Activated T-cell treated with anti-CD3 and anti-CD28 coated beads, Interleukin-2, amount 50 U/mL, for 24 hours (primary cell): ENCODE measurements at places on chromosomes 13 and 19.

GRCh38 chr19:28208745-28209144 is 1004.2 kb downstream of the UQCRFS1 start:
- no peak for DNase-seq

GRCh38 chr13:57824121-57824520 is 192.6 kb downstream of the PCDH17 start:
- no peak for DNase-seq

GRCh38 chr13:99123101-99124045 is 77.3 kb upstream of the UBAC2 start:
- no peak for DNase-seq

- DNase-seq = no peak
These were observed 29.6 kb downstream of the IRS2 start for GRCh38 chr13:109756778-109757177.

GRCh38 chr13:94827566-94827965 is 115.2 kb upstream of the SOX21 start:
- DNase-seq = no peak

DNA sequence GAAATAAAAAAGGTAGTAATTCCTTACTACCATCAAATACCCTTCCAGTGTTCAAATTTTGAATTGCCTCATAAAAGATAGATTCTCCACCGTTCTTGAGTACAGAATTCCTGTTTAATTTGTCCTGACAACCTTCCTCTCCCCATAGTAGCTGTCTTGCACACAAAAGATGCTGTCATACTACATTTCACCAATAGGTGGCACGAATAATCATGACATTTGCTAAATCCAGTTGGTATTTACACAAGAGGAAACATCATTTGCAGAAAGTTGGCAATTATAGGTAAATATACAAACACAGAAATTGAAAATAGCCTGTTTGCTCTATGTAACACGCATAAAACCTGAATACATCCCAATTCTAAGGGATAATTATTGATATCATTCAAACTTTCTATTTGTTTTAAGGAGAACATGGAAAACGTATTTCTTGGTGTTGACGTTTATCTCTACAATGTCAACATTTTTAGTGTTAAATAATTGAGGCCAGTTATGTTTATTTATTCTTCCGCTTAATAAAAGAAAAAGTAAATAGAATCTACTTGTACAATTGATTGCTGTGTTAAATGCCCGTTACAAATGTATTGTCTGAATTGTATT is 58.3 kb upstream of the CLDN10 start:
- DNase-seq = no peak

GRCh38 chr19:44182145-44182544 is 17.2 kb downstream of the ZNF226 start:
- DNase-seq = no peak

- DNase-seq = no peak
These were observed 782 bp downstream of the EPN1 start for GRCh38 chr19:55675661-55676354.

DNA sequence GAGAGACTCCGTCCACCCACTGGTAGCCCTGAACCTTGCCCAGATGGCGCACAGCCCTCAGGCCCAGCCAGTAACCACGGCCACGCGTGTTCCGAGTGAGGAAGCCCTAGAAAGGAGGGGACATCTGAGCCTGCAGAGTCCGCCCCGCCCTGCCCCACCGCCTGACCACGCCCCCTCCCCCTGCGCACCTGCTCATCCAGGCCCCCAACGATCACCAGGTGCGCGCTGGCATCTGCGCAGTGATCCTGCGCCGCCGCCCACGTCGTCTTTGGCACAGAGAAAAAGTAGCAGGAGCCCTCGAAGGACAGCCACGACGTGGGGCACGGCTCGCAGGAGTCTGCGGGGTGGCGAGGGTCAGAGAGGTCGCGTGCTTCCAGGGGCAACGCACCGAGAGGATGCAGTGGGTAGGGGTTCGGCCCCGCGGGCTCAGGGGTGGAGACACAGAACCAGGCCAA is 2.1 kb downstream of the CLEC4G start:
- no peak for DNase-seq

DNA sequence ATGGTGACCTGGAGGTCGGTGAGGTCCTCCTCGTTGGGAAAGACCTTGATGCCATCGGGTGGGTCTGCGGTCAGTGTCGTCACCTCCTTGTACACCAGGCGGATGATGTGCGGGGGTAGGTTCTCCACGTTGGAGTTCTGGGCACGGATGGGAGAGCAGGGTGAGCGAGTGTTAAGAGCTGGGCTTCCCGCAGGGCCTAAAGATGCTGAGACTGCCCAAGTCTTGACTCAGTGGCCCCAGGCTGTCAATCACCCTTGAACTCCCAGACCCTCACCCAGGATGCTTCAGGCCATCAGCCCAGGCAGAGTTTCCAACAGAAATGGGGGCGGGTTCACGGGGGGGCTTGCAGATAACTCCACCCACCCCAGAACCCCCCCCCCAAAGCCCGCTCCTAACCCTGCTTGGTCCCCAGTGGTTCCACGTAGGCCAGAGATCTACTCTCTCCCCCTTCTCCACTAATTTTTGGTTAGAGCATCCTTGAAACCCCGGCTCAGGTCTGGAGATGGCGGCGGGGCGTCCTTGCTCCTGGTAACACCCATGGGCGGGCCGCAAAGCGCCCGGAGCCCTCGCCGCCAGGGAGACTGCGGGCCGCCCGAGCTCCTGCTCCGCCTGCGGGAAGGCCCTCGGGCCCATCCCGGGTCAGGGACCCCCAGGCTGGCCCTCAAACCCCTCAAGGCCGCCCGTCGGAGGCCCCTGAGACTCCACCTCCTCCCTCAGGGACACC is 600 bp downstream of the UBE2S start:
- DNase-seq = no peak

GRCh38 chr19:1923319-1923718 is 17.7 kb upstream of the CSNK1G2 start:
- peak; percentile 63 for DNase-seq

DNA sequence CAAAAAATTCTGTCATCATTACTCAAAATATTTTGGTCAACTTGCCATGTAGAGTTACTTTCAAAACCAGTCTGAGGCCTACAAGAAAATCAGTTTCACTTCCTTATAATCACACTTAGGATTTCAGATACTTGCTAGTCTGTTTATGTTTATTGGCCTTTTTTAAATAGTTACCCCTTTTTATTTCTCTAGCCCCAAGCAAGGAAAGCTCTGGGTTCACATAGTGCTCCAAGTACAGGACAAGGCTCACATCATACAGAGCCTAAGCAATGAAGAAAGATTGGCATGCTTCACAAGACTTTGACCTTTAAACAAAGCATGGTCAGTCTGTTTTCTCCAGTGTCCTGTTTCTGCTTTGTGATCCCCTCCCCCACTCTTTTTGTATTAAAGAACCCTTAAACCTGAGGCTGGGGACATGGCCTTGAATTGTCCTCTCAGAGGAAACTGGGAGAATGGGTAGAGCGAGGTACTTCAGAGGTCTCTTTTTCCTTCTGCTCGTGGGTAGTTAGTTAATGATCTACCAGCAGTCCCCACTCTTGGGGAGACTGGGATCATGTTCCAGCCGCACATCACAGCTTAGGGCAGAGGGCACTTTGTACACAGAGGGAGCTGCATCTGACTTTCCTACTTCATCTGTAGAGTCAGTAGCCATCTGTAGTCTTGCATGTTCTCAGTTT is 30.7 kb downstream of the CEACAM1 start:
- DNase-seq = no peak
